AG09309 (cell line): ENCODE measurements at places on chromosomes 5 and 9.

- DNase-seq, result no peak
These were observed 139.2 kb downstream of the GABBR2 start for GRCh38 chr9:98569491-98569890.

- DNase-seq, result no peak
These were observed 1.4 kb downstream of the MLLT3 start for GRCh38 chr9:20620650-20621470.

GRCh38 chr9:105062222-105062855 is 134.4 kb upstream of the ABCA1 start:
- DNase-seq, result no peak

DNA sequence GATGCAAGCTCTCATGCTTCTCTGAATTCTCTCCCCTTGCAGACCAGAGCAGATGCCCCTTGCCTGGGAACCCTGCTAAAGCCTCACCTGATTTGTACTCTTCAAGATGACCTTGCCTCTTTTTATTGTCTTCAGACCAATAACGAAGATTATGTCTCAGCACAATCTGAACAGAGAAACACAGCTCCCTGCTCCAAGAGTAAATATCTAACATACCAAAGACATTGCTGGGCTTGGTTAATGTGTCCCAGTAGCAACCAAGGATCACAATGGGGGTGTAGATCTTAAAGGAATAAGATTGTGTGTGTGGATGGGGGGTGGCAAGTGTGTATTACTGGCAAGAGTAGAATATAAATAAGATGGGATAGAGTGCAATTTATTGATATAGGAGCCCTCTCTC is 67.6 kb upstream of the LHFPL2 start:
- DNase-seq, result no peak

GRCh38 chr9:79221084-79221483 is 350.7 kb upstream of the TLE4 start:
- DNase-seq, result peak; percentile 91

DNA sequence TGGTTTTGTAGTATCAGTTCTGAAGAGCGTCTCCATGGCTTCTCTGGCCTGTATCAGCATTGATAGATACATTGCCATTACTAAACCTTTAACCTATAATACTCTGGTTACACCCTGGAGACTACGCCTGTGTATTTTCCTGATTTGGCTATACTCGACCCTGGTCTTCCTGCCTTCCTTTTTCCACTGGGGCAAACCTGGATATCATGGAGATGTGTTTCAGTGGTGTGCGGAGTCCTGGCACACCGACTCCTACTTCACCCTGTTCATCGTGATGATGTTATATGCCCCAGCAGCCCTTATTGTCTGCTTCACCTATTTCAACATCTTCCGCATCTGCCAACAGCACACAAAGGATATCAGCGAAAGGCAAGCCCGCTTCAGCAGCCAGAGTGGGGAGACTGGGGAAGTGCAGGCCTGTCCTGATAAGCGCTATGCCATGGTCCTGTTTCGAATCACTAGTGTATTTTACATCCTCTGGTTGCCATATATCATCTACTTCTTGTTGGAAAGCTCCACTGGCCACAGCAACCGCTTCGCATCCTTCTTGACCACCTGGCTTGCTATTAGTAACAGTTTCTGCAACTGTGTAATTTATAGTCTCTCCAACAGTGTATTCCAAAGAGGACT is 1.5 kb downstream of the GPR21 start:
- DNase-seq, result no peak

DNA sequence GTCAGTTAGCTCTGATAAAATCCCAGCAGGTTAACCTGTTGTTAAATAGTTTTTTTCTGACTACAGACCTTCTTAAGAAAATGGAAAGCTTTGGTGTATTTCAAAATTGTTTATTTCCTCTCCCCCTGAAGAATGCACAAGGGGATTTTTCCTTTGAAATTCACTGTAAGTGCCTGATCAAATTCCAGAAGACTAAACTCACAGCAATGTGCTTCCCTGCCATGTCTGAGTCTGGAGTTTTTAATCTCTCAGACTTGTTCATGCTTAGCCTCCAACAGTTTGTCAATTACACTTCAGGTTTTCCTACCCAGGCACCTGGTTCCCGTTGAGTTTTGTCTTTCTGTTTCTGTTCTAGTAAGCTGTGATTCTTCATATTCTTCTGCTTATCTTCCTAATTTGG is 961.6 kb upstream of the CDH18 start:
- no peak for DNase-seq

DNA sequence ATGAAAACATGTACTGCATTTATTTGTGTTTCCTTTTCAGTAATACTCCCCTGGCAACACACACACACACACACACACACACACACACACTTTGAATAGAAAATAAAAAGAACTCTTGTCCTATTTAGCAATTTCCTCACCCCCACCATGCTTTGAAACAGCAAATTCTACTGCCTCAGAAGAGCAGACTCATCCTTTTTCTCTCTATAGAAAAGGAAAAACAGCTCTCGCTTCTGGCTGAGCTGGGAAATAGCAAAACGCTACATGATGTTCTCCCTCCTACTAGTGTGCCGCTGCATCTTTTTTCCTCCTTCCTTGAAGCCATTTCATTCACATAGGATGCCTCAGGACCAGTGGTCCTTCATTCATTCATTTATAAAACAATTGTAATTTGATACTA is 453.6 kb downstream of the CSNK1G3 start:
- DNase-seq, result no peak
